ENCODE measurements at places on chromosomes 11 and 22. TPM values are rescaled to one million over a fixed set of nuclear protein-coding genes. Genes with fewer than 3 reads are reported as not detected.

GRCh38 chr22:29503811-29504372, 23.9 kb downstream of the NEFH start:
- DNase-seq = no peak

- no peak for DNase-seq
Observed at GRCh38 chr11:68266121-68266891, 5.5 kb downstream of the C11orf24 start.

DNA sequence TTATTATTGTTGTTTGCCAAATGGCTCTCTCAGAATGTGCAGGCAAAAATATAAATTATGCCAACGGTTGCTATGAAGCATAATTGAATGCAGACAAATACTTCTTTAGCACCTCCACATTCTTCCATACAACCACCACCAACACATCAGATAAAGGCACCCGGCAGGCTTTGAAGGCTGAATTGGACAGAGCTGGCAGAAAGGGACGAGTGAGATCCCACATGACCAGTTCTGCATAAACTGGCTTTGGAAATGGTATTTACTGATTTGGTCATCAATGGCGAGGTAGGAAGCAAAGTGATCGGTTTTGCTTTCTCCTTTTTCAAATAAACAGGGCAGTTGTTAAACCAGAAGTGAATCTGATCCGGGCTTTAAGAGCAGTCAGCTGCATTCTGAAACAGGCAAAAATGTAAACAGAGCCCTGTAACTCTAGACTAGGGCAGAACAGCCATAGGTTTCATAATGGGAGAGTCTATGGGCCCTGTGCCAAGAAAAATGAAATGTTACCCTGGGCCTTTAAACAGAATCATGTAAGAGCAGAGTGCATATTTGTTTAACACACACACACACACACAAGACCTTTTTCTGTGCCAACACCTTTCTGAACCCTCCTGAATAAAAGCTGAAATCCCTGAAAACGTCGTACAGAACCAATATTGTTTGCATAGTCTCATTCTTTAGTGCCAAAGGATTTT, 97.7 kb downstream of the MPPED2 start:
- no peak for DNase-seq

DNA sequence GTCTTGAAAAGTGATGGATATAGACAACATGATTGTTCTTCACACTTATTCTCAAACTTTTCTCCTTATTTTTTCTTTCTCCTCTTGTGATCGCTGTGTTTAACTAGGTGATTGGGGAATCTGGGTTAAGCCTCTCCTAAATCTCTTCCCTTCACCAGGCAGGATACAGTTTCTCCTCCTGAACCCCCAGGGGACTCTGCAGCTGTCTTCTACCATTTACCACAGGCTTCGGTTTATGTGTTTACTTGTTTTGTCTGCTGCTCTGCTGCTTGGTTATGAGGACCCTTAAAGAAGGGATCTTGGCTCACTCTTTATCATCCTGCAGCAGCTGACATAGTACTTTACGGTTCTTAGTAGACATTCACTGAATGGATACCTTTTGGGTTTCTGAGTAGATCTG, 124.2 kb downstream of the NCAM1 start:
- no peak for DNase-seq

GRCh38 chr11:110089617-110090282, 3.4 kb upstream of the ZC3H12C start:
- no peak for DNase-seq

DNA sequence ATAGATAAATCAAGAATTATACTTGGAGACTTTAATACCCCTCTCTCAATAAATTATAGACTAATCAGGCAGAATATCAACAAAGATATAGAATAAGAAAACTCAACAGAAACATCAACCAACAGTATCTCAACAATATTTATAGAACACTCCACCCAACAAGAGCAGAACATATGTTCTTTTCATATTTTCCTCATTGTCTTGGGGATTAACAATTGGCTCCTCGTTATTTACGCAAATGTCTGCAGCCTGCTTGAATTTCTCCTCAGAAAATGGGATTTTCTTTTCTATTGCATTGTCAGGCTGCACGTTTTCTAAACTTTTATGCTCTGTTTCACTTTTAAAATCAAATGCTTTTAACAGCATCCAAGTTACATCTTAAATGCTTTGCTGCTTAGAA, 37.0 kb upstream of the FBLN1 start:
- DNase-seq = no peak

- DNase-seq = no peak
Observed at GRCh38 chr11:120773501-120774031, 250.3 kb upstream of the TBCEL start.

DNA sequence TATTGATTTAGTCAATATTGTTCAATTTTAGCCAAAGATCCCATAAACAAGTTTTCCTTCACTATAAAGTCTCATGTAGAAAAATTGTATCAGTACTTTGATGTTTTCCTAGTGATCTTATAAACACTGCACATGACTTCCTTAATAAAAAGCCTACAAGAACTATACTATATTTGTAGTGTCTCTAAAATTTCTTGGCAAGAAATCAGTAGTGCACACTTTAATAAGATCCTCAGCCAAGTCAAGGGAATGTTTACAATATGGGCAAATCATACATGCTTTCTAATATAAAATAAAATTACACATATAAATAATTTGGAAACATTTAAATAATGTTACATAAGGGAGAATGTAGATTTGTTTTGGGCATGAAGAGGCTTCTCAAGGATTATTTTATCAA, 203.0 kb upstream of the CCDC179 start:
- no peak for DNase-seq

DNA sequence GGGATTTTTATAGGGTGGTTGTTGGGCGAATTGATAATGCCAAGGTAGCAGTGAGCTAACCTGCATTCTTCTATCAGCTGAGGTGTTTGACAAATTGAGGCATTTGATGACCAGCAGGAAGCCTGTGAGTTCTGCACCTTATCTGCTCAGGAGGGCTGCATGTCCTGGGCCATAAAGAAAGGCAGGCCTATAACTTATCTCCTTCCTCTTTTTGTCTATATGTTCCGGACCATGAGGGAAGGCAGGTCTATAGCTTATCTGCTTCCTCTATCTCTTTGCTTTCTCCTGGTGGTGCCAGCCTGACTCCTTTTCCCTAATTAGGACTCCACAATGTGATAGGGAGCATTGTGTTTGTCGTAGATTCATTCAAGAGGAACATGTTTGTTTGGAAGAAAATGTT, 8.6 kb upstream of the JAM3 start:
- DNase-seq = no peak

DNA sequence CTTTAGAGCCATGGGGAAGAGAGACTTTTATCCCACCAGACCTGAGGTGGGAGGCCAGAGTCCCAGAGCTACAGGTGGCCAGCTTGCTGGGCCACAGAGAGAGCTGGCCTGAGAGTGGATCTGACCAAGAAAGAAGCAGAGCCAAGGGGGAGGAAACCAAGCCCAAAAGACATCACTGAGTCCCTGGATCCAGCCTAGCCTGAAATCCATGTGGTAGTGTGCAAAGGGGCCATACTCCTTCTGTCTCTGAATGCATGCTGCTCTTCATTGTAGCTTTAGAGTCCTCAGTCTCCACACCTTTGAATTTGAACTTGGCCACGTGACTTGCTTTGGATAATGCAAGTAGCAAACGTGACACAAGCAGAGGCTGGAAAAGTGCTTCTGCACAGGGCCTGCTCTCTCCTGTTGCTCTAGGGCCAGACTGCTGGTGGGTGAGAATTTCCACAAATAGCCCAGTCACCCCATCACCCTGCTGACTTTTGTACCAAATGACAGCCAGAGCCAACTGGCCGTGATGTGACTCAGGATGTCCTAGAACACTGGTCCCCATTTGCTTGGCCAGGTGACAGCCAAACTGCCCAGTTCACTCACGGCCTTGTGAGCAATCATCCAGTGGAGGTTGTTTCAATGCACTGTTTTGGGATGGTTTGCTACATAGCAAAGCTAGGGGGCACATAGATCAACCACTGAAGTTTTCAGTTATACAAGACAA, 93.6 kb downstream of the DHCR7 start:
- no peak for DNase-seq

DNA sequence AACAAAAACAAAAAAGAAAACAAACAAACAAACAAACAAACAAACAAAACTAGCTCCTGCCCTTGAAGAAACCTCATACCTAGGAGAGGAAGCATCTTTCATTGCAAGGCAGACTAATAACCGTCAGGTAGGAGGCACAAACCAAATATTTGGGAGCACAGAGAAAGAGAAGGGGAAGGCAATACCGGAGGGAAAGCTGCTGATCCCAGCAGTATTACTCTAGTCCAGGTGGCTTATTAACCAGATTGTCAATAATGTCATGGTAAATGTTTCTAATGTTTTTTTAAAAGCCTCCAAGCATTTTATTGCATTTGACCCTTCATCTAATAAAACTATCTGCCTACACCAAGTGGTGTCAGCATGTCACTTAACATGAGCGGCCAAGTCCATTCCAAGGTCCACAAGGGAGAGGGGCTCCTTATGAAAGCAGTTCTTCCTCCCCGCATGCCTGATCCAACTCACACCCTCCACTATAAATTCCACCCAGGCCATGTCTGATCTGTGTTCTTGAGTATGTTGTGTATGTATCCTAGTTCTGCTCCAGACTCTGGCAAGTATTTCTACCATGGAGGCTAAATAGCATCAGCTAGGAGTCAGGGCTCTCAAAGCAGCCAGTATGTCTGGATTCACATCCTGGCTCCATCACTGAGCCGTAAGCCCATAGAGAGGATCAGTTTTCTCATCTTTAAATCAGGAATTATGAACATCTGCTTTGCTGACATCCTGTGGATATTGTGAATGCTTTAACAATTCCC, 208.1 kb upstream of the TENM4 start:
- no peak for DNase-seq

- peak; percentile 83 for DNase-seq
Observed at GRCh38 chr11:44568658-44569473, 3.4 kb downstream of the CD82 start.

- no peak for DNase-seq
Observed at GRCh38 chr11:65063532-65063931, 5.2 kb upstream of the NAALADL1 start.

Gene UPB1
- 0.35 TPM for total RNA-seq

Gene CARD18
- total RNA-seq = not detected

Gene ST14
- 0.80 TPM for total RNA-seq

Gene APOBEC3C
- total RNA-seq = 53.8 TPM

Gene OAF
- 10.6 TPM for total RNA-seq

Gene C11orf87
- total RNA-seq = 0.11 TPM

Gene KRTAP5-7
- total RNA-seq = not detected

All from heart left ventricle (tissue), 16 donors.